Naive thymus-derived CD4-positive, alpha-beta T cell (primary cell): ENCODE measurements at places on chromosomes 1 and 21.

- DNase-seq: no peak
Observed at GRCh38 chr21:41024341-41024740, 143.6 kb upstream of the BACE2 start.

GRCh38 chr1:85224734-85225623 is 24.2 kb upstream of the SYDE2 start:
- DNase-seq: no peak

DNA sequence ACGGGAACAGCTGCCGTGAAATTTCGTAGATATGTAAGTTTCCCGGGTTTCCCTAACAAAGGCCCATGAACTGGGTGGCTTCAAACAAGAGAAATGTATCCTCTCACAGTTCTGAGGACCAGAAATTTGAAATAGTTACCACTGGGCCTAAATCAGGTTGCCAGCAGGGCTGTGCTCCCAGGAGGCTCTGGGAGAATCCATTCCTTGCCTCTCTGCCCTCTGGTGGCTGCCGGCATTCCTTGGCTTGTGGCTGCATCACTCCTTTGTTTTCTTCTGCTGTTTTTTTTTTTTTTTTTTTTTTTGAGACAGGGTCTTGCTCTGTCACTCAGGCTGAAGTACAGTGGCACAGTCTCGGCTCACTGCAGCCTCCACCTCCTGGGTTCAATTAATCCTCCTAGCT is 23.7 kb downstream of the UMODL1 start:
- no peak for DNase-seq

DNA sequence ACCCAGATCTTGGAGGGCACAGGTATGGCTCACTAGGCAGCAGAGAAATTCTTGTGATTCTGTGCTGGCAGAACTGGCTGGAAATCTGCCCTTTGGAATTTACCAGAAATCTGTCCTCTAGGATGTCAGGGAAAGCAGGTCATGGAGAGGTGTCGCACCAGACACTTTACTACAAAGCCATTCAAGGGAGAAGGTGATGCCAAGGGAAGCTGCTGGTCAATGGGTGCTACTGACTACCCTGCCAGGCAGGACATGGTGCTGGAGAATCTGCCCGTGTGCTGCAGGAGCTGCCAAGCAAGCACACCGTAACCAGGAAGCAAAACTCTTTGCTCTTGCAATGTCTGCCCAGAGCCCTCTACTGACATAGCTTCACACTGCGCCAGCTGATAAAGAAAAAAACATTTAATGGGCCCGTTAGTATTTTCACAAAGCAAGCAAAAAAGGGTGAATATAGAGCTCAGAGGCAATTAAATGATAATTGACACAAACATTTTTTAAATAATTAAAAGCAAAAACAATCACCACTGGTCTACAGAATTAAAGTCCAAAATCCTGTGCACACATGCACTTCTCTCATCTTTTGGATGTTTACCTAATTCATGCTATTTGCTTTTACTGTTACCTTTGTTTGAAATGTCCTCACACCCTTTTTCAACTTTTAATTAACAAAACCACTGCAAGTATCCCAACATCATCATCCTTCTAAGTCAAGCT is 7.2 kb upstream of the FBXO28 start:
- no peak for DNase-seq

DNA sequence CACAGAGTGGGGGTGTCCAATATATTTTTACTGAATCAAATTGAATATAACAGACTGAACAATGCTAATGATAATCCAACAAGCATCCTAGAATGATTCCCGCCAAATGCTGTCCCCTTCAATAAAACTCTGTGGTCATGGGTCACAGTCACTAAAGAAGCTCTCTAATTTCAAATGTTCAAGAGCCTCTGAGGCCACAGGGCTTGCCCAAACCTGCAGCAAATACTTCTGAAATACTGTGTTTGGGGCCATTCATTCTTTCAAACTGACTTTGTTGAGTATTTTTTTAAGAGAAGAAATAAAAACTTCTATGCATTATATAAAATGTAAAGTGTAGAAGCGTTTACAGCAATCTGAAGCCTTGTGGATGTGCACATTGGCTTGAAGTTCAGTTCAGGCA is 7.6 kb upstream of the BEND5 start:
- no peak for DNase-seq

DNA sequence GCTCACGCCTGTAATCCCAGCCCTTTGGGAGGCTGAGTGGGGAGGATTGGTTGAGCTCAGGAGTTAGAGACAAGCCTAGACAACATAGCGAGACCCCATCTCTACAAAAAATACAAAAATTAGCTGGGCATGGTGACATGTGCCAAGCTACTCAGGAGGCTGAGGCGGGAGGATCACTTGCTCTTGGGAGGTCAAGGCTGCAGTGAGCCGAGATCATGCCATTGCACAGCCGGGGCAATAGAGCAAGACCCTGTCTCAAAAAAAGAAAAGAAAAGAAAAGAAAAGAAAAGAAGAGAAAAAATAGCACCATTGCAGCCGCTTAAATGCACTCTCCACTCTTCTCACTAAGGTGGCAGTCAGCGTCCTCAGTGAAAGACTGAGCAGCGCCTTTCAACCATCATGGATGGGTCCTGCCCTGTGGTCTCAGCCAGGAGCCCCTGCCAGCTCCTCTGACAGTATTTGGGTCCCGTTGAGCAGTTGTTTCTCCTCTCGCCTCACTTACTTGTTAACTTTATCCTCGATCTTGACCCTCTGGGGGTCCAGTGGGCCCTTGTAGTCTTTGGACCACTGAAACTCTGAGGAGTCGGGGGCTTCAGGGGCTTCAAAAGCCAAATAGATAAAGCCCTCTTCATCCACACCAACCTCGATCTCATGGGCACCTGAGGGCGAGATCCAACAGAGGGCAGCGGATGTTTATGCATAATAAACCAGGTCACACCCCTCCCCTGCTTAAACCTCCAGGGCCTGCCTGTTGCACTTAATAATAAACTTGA is 36.9 kb downstream of the MYOM3 start:
- no peak for DNase-seq

- DNase-seq: no peak
Observed at GRCh38 chr21:36155603-36156338, 853 bp upstream of the DOP1B start.

- no peak for DNase-seq
Observed at GRCh38 chr21:35204850-35205541, 155.9 kb upstream of the RUNX1 start.

GRCh38 chr1:17665950-17666720 is 89.0 kb upstream of the ACTL8 start:
- DNase-seq: no peak

DNA sequence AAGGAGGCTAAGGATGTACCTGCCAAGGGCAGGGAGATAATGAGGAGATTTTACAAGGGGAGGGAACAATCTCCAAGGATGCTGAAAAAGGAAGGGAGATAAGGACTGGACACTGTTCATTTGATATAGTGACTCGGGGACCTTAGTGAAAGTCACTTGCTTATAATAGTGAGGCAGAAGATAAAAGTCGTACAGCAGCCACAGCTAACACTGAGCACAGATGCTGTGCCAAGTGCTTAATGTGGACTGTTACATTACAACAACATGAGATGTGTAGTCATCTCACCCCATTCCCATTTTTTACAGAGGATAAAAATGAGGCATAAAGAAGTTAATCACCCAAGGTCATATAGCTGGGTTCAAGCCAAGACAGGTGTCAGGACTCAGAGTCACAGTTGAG is 181.9 kb downstream of the FGGY start:
- no peak for DNase-seq

- DNase-seq: no peak
Observed at GRCh38 chr21:15472108-15473040, 257.4 kb upstream of the USP25 start.

DNA sequence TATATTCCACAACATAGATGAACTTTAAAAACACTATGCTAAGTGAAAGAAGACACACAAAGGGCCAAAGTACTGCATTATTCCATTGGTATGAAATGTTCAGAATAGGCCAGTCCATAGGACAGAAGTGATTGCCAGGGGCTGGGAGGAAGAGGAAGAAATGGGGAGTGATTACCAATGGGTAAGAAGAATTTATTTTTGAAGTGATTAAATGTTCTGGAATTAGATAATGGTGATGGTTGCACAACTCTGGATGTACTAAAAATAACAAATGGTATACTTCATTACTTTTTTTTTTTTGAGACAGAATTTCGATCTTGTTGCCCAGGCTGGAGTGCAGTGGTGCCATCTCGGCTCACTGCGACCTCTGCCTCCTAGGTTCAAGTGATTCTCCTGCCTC is 61.7 kb downstream of the CHD5 start:
- no peak for DNase-seq

GRCh38 chr1:208068407-208068806 is 157.5 kb upstream of the CD34 start:
- DNase-seq: no peak
